ENCODE measurements at places on chromosomes 7 and 10.

DNA sequence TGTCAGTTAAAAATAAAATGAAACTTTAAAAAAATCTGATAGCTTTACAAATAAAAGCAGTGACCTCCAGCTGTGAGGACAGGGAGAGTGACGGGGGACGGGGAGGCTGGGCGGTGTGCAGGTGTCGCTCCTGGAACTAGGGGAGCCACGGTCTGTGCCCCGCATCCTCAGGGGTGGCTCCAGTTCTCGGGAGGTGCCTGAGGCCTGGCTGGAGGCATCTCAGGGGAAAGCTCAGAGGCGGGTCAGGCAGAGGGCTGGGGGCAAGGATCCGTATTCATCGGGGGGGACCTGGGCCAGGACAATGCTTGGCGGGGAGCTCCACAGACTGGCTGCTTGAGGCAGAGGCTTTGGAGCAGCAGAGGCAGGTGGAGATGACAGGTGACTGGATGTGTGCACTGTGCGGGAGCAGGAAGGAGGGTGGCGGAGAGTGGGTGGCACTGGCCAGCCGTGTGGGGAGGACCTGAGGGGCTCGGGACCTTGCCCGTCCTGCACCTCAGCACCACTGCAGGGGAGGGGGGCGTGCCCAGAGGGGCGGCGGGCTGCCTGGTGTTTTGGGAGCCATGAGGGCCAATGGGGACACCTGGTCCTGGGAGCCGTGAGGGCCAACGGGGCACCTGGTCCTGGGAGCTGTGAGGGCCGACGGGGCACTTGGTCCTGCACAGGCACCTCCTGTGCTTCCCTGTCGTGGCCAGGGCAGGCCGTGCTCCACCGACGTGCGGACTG is 13.2 kb downstream of the PWWP2B start:
- DNase-seq = no peak

DNA sequence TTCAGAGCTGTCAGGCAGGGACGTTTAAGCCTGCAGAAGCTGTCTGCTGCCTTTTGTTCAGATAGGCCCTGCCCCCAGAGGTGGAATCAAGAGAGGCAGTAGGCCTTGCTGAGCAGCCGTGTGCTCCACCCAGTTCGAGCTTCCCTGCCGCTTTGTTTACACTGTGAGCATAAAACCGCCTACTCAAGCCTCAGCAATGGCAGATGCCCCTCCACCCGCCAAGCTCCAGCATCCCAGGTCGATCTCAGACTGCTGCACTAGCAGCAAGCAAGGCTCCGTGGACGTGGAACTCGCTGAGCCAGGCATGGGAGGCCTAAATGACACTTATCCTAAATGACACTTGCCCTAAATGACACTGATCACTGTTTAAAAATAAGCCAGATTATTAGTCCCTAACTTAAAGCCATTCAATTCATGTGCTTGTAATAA is 6.8 kb upstream of the ASB15 start:
- DNase-seq = no peak

DNA sequence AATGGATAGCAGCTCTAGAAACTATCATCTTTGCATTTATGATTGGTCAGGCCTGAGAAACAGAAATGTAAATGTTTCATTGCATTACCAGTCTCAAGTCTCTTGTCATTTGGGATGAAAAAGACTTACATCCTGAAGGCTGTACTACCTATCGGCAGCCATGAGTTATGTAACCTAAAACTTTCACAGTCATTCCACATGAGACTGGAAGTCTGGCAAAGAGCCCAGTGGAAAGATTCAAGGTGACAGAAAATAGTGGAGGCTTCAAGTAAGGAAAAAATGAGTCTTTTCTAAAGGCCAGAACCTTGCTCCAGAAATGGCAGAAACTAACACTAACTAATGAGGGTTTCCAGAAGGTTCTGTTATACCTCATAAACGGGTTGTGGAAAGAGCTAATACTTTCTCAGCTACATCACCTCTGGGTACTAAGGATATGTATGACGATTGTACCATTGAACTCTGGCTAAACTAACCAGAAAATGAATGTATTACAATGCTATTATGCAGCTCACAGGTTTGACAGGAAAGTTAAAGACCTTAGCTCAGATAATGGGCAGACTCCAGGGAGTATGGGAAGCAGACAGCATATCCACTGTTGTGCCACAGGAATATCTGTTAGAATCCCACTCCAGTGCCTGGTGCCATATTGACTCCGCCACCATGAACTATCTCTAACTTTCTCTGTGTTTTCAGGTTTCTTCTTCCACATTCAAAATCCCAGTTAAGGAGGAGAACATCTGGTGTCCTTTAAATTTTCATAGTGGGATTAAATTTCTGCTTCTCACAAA is 41.7 kb upstream of the DYNC1I1 start:
- DNase-seq = no peak

GRCh38 chr10:3190817-3191216 is 18.2 kb upstream of the PITRM1 start:
- no peak for DNase-seq

DNA sequence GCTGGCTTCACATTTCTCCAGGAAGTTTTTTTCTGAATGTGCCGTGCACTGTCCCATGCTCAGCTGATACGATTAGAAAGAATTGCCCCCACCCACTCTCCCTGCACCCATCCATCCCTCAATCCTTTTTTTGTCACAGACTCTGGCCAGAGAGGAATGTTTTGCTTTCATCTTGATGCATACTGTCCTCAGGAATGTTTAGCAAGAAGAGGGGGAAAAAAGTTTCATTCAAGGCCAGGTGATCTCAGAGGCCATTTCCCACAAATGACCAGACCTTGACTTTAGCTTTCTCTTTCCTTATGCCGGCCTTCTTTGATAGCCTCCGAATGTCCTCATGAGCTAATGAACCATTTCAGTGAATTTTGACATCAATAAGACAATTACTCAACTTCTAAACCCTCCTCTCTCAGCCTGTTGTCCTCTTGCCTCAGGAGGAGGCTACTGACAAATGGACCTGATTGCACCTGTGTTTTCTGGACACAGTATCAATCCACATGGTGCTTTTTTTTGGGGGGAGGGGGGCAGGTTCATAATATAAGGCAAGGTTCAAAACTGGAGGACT is 105.0 kb upstream of the KLF6 start:
- no peak for DNase-seq
